Colonic mucosa (tissue), 4 donors: ENCODE measurements at places on chromosomes 4 and X. TPM values are rescaled to one million over a fixed set of nuclear protein-coding genes. Genes with fewer than 3 reads are reported as not detected.

GRCh38 chrX:115642895-115643530, 82.0 kb downstream of the PLS3 start:
- DNase-seq: peak; percentile 52

DNA sequence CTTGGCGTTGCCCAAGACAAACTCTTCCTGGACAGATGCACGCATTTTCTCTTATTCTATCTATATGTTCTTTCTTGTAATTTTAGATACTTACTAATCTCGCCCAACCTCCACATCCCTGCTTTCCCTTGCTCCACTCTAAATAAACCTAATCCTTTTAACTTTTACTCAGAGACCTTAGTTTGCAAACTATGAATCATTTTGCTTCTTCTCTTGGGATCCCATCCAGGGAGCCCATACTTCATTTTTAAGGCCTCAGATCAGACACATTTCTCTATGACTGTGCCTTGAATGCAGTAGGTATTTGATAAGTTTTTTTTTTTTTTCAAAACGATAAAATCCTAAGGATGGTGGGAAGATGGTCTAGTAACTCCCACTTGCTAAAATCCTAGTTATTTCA, 353.8 kb upstream of the HAND2 start:
- DNase-seq: no peak

DNA sequence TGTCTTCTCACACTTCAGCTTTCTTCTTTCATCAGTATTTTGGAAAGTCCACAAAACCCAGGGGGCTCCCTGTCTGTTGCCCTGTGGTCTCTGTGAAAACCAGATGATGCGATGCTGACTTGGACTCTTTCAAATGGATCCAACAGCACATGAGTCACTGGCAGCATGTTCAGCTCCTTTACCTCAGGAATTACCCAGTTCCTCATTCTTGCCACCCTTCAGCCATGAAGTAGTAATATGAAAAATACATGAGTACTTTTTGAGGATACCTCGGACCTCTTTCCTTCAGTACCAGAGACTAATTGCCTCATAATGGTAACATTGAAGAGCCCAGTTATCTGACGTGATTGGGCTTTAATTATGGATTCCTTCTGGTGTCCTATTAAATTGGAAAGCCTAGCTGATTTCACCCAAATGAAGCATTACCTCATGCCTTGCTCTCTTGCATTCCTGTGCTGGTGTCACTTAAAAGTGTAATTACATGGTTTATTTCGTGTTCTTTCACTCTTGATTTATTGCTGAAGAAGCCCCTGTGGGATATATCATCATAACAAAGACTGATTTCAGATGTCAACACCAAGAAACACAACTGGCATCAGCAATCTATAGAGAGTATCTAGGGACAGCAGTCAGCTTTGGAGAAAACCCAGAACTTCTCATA, 63.4 kb downstream of the NFKB1 start:
- no peak for DNase-seq

DNA sequence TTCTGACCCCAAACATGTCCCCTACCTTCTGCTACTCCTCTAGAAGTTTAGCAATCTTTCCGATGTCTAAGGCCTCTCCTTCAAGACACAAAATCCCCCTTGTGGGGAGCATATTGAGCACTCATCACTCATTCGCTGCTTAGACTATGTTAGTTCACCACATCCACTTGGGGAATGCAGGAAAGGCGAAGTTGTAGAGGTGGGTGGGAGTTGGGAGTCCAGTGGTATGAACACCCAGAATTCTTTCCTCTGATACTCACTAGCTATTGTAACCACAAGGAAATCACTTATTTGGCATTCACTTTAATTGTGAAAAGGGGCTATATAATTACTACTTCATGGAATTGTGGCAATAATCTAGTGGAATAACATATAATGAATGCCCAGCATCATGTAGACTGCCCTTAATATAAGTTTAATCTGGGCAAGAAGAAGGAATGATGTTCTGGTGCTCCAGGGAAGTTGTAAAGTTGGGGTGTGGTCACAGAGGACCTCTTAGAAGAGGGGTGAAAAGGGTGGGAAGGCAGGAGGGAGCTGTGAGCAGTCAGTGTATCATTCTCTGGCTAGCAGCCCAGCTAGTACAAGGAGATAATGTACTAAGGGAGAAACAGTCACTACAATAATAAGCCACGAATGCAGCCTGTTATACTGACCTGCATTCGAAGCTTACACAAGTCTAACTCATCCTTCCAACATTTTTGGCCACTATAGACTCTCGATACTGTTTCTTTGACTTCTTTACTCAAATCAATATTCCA, 468.2 kb upstream of the DIPK2B start:
- DNase-seq: no peak

GRCh38 chrX:11952176-11952720, 186.0 kb upstream of the FRMPD4 start:
- no peak for DNase-seq

GRCh38 chrX:41273638-41274037, 60.3 kb upstream of the DDX3X start:
- DNase-seq: no peak

DNA sequence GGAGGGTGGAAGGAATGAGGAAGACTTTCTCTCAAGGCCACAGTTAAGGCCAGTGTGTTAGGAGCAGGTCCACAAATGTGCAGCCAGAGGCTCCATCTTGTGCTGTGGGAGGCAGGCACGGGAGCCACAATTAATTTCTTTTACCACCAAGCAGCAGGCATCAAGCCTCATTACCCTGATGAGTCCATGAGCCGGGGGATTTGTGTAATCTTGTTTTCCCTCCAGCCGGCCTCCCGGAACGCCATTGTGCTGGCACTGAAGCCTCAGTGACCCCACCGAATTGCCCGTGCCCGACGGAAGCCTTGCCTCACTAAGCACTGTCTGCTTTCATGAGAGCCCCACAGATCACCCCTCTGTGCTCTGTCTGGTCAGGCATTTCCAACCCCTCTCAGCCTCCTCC, 154.7 kb upstream of the STX18 start:
- DNase-seq: no peak

GRCh38 chr4:102500352-102500695, 835 bp upstream of the NFKB1 start:
- DNase-seq: peak; percentile 40

GRCh38 chr4:74166135-74166534, 8.2 kb downstream of the MTHFD2L start:
- DNase-seq: no peak

GRCh38 chr4:821181-821591, 4.7 kb downstream of the CPLX1 start:
- DNase-seq: no peak

HSD17B13 gene
- total RNA-seq: 1.1 TPM

FAM9A gene
- not detected for total RNA-seq

ZNF732 gene
- total RNA-seq: 1.4 TPM

RBMXL3 gene
- not detected for total RNA-seq

TCEAL2 gene
- 1.9 TPM for total RNA-seq

CXCL13 gene
- 0.35 TPM for total RNA-seq
